Stimulated activated CD8-positive, alpha-beta memory T cell treated with anti-CD3 and anti-CD28 coated beads, Interleukin-4, amount 100 ng/mL, for 1 hour (primary cell): ENCODE measurements at places on chromosomes 7 and 10.

DNA sequence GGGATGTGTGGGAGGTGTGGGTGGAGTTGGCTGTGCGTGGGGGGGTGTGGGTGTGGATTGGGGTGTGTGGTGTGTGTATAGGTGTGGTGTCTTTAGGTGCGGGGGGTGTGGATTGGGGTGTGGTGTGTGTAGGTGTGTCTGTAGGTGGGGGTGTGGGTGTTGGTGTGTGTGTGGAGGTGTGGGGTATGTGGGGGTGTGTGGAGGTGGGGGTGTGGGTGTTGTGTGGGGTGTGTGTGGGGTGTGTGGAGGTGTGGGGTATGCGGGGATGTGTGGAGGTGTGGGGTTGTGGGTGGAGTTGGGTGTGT is 33.9 kb downstream of the SPDYE17 start:
- no peak for DNase-seq

DNA sequence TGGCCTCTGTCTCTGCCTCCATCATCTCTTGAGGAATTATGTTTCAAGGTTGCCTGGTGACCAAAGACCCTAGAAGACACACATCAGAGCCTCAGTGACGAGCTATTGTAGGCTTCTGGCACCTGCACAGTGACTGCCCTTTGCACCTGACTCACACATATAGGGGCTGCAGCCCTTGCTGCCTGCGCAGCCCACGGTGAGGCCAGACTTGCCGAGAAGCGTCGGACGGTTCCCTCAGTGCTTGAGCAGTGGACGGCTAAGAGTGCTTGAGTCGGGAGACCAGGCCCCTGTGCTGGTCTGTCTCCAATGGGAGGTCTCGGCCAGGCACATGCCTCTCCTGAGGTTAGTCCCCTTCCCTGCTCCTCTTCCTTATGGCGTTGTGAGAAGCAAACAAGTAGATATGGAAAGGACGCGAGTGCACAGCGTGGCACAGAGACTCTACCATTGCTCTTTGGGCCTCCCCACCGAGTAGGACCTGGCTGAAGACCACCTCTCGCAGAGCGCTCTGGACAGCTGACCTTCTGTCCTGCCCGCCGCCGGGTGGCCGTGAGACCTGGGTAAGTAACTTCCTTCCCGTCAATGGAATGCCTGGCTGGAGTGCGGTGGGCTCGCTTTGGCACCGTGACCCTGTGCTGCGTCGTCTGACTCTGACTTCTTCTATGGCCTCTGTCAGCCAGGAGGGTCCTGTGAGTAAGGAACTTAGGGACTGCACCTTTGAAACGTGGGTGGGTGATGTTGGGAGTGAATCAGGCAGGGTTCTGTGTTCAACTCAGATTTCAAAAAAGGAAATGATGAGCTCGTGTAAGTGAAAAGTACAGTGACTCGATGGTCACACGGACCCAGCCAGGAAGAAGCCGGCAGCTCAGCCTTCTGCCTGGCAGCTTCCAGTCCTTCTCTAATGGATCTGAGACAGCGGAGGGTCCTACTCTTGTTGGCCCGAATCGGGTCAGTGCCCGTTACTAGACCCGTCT is 33.7 kb downstream of the ZNF775 start:
- DNase-seq: no peak

- no peak for DNase-seq
Observed at GRCh38 chr7:18520450-18521235, 25.1 kb downstream of the HDAC9 start.

GRCh38 chr10:125026036-125026931 is 84.4 kb downstream of the ZRANB1 start:
- no peak for DNase-seq
